ENCODE measurements at places on chromosomes 1 and 21.

GRCh38 chr1:31748365-31748764, 15.8 kb downstream of the ADGRB2 start:
- no peak for DNase-seq

GRCh38 chr1:99672530-99673213, 26.8 kb downstream of the PALMD start:
- DNase-seq = no peak

DNA sequence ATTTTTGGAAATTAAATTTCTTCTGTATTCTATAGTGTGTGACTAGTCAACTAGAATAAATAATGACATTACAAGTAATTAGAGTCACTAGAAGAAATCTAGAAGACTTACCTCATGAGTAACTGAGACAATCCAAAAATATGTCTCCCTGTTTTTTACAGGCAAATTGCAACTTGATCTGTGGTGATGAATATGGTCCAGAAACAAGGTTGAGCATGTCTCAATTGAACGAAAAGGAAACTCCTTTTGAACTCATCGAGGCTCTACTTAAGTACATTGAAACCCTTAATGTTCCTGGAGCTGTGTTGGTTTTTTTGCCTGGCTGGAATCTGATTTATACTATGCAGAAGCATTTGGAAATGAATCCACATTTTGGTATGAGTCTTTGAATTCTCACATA, 36.7 kb downstream of the DHX9 start:
- no peak for DNase-seq

DNA sequence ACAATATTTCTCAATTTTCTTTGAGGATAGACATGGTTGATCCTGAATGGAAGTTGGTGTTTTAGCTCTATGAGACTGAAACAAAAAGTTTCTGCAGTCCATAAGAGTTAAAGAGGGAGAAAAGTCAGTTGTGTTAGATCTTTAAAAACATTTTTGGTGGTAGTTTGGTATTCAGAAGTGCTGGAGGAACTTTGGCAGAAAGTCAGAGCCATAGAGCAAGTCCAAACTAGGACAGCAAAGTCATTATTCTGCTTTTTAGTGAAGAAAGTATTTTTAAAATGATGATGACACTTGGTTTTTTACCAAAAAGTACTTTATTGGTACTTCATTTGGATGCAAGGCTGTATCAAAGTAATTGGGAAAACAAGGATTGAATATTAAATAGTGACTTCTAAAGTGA, 41.8 kb downstream of the FNBP1L start:
- DNase-seq = peak; percentile 46

GRCh38 chr1:57369889-57370288, 54.0 kb downstream of the DAB1 start:
- no peak for DNase-seq

GRCh38 chr1:156748670-156749418, 2.6 kb downstream of the HDGF start:
- DNase-seq = peak; percentile 63

- DNase-seq = no peak
Measured at GRCh38 chr1:11923827-11924113, 2.5 kb downstream of the KIAA2013 start.

GRCh38 chr1:88001460-88001859, 672.8 kb downstream of the LMO4 start:
- peak; percentile 57 for DNase-seq

DNA sequence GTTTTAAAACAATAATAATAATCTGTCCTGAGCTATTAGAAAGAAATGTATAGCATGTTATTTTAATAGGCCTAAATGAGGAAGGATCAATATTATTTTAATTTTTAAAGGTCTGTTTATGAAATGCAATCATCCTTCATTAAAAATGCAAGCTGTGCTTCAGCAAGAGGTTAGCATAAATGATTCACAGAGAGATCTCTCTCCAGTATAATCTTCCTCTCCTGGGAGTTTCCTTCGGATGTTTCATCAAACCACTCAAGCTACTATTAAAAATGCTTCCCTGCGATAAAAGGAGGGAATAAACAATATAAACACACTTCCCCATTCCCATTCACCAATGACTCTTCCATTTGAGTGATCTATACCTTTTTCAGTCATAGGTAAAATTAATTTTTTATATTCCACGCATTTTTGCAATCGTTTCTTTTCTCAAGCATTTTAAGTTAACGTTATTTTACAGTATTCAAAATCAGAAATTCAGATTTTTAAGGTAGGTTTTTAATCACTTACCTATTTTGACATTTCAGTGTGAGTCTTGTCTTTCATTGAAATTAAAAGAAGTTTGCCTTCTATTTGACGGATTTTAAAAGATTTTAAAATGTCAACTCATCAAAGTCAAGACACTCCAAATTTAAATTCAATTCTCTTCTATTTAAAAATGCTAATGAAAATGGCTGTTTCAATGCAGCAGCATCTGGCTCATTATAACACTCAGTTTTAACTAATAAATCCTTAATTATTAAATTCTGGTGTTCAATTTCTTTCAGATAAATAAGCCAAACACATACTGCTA, 64.3 kb downstream of the RERE start:
- DNase-seq = peak; percentile 12

DNA sequence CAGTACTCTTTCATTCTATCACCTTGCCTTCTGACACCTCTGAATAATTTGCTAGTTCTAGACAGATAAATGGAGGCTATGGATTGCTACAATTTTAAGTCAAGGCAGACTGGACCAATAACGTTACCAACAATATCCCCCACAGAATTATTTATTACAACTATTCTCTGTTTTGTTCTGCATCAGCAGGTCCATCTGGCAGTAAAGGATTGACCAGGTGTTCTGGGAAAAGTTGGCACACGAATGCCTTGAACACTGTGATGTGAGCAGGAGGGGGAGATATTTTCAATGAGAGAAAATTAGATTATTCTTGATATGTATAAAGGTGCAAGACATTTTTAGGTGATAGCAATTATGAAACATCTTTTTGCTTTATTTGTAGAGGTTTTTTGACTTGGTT, 718.8 kb upstream of the TMPRSS15 start:
- no peak for DNase-seq

DNA sequence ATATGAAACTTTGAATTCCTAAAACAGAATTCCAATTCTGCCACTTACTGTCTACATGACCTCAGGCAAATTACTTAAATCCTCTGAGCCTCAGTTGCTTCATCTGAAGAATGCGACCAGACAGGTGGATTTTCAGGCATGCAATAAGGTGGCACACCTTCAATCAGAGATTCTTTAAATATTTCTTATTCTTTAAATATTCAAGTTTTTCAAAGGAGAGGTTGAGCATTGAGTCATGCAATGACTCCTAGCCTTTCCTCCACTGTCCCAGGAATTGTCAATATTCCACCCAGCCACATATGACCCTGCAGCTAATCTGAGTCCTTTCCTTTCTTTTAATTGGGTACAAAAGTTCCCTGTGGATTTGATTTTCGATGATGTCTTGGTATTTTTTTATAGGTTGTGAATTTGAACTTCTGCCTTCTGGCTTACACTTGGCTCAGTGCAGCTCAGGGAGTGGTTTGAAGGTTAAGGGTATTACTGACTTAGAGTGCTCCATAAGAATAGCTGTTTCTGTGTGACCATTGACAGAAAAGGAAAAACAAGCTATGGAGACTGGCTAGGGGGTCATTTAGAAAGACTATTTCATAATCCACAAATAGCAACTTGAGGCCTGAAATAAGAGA, 52.2 kb upstream of the PRDX6 start:
- peak; percentile 12 for DNase-seq

- peak; percentile 53 for DNase-seq
Measured at GRCh38 chr1:82538876-82539275, 738.1 kb downstream of the ADGRL2 start.

- no peak for DNase-seq
Measured at GRCh38 chr21:44876849-44877575, 3.5 kb upstream of the PTTG1IP start.

DNA sequence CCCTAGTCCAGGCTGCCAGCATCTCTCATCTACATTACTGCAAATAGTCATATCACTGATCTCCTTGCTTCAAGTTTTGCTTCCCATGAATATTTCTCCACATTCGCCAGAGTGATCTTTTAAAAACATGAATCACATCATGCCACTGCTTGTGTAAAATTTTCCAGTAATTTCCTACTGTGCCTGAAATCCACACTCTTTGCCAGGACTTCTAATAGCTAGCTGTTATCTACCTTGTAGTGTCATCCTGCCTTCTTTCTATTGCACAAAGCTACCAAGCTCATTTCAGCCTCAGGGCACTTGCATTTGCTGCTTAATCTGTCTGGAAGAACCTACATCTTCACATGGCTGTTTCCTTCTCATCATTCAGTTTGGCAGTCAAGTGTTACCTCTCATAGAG, 33.9 kb upstream of the ZNF362 start:
- DNase-seq = no peak

GRCh38 chr1:72466376-72466775, 184.0 kb upstream of the NEGR1 start:
- no peak for DNase-seq

DNA sequence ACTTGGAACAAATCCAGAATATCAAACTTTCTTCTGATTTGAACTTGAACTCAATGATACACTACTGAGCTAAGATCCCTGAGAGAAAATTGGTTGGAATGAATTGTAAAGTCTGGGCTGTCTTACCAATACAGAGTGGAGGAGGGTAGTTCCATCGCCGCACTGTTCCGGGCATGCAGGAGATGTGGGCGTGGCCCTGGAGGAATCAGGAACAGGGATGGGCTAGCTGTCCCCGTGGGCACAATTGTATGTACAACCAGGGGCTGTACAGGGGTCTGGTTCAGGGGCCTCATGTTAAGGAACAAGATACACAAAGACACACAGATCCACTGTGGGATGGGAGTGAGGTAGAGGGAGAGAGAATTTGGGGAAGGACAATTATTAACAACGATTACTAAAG, 144.3 kb downstream of the ZSCAN20 start:
- no peak for DNase-seq
